ENCODE measurements at places on chromosomes 7 and 10.

DNA sequence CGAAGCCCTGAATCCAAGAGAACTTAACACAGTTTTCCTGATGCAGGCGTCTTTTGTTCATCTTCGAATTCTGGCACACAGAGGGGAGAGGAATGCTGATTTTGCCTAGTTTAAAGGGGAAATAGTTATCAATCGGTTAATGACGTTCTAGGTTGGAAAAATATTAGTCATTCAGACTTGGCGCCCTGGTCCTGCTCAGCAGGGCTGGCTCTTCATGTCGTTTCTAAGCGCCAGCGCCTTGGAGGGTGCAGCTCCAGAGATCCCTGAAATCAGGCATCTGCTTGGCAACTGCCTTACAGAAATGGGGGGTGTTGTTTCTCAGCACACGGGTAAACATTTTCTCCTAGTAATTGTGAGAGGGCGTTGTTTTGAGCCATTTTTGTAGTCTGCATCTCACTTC, 1.3 kb upstream of the PRTFDC1 start:
- no peak for DNase-seq

DNA sequence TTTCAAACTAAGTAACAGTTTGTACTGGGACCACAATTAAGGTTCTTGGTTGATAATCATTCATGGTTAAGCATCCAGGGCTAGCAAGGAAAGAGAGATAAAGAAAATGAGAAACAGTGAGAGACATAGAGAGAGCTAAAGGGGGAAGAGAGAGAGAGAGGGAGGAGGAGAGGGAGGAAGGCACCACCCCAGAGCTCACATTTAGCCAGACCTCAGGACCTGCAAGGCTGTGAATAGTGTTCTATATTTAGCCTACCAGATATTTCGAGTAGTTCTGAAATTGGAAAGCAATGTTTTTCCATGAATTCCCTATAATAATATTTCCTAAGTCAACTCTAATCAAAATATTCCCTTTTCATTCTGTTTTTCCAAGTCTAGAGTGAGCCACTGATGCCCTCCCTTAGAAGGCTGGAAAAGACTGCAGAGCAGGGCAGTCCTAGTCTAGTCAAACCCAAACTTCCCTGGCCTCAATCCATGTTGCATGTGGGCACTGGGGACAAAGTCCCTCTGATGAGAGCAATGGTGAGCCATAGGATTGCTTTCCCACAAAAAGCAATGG, 119.4 kb upstream of the INHBA start:
- DNase-seq = no peak

DNA sequence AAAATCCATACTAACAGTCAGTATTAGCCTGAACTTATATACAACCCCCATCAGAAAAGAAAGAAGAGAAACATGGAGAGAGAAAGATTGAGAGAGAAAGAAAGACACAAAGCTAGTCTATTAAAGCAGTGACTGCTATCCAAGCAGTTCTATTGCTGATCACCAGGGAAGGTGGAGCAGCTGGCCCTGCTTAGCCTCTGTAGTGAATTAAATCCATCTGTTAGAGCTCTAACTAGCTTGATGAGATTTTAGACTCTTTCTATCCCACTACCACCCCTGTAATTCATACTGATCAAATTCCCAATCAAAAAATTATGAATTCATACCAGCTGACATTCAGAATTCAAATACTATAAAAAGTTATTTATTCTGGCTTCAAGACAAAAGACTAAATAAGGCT, 486.0 kb upstream of the LRRN3 start:
- no peak for DNase-seq

DNA sequence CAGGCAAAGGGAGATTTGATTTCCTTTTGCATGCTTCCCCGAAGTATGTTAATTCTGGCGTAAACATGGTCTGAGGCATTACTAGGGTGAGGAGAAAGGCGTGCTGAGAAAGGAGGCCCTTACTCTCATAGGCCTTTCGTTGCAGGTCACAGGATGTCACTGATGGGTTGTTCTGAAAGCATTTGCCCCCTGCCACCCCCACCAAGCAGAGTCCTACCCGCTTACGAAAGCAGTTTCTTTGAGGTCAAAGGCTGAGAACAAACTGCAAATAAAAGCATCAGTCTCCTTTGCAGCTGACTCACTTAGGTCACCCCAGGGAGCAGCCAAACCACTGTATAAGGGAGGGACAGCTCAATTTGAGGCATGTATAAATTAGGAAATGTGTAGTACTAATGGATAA, 57.1 kb downstream of the BPGM start:
- no peak for DNase-seq

DNA sequence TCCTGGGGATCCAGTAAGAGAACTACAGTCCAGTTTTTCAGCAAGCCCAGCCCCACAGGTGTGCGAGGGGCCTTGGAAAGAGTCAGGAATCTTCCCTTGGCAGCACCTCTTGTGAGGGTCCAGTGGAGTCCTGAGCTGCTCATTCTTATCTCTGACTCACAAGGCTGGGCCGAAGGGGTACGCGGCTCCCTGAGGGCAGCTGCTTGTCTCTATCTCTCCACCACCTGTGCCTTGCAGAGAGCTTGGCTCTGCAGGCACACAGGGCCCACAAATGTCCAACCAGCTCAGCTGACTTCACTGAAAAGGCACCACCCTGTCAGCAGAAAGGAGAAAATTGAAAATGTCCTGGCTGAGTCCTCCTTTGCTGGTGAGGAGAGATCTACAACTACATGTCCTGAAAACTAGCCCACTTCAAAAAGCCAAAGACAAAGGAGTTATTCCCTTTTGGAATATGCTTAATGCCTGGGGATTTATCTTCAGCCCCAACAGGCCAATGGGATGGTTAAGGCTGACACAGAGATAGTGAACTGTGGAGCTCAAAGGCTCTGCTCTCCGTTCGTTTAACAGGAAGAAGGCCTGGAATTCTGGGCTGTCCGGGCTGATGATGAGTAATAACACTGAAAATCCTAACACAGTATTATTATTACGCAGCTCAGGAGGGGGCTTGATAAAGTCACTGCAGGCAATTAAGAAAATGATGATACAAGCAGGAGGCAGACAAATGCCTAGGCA, 23.4 kb downstream of the UROS start:
- no peak for DNase-seq

DNA sequence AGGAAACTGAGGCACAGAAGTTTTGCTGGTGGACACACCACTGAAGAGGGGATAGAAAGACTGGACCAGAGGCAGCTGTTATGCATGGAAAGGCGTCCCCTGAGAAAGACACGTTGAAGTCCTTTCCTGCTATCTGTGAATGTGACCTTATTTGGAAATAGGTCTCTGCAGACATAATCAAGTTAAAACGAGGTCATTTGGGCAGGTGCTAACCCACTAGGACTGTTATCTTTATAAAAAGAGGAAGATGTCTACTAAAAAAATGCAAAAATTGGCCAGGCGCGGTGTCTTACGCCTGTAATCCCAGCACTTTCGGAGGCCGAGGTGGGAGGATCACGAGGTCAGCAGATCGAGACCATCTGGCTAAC, 31.6 kb downstream of the ELMO1 start:
- no peak for DNase-seq

DNA sequence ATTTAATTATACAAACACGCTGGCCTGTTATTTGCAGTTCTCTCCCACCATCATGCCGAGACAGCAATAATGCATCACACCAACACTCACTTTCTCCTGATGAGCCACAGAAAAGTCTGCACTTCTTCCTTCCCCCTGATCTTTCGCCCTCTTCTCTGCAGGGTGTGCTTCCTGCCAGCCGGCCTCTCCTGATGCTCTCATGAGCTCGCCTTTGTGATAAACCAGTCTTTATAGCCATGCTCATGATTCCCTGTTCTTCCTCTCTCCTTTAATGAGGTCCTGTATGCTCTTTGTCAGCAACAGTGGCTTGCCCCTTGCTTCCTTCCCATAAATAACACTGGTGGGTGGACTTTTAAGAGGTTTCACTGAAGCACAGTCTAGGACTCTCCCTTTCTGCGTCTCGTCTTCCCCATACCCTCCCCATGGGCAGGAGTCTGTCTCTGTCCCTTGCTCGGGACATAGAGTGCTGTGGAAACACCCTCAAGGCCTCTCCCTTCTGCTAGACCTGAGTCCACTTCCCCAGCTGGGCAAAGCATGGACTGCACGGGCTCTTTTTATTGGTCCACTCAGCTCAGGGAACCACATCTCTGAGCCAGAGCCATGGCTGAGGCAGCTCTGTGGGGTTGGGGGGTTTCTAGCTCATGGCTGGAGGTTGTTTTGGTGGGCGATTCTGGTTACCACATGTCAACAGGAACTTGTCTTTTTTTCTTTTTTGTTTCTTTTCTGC, 133.9 kb downstream of the C10orf105 start:
- DNase-seq = no peak

DNA sequence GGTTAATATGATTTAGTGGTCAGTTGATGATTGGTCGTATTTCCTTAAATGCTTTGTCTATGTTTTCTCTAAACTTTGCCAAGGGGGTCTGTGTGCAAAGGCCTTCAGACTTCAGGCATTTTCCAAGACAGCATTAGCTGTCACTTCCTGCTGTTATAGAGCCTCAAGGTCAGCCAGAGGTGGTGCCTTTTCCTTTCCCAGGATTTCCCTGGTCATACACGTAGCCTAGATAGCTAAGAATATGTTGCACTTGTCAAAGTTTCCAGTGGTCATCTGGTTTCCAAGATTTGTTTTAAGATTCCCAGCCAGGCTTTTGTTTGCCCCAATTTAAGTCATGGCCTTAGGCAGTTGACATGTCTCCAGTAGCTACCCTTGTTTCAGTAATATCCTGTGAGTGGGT, 133.2 kb upstream of the IGFBP3 start:
- no peak for DNase-seq

GRCh38 chr10:33421789-33422462, 87.5 kb upstream of the NRP1 start:
- DNase-seq = no peak

DNA sequence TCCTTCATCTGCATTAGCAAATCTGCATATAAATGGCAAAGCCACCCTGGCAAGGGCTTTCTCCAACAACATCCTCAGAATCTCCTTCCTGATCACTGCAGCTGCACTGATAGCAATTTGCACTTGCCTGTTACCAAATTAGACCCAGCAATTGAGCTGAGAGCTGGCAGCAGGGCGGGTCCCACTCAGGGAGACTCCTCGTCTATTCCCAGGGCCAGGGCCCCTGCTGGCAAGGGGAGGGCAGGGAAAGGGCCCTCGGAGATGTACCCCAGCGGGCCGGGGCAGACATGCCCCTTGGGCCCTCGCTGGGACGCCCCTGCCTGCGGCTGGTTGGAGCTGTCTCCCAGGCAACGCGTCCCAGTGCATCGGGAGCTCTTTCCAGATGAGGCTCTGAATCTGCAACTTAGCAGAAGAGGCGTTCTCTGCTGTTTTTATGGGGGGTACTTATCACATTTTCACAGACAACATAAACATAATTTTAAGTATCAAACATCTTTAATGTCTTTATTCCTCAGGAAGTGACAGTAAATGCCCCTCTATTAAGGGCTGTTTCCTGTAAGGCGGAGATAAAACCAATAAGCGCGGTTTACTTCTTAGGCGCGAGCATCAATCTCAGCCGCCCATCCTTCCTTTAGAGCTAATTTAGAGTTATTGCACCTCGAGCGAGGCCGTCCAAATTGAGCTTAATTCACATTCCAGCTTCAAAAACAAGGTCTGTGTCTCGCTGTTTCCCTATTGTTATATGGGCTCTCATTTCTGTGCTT, 249.0 kb upstream of the PPP2R2D start:
- DNase-seq = no peak

DNA sequence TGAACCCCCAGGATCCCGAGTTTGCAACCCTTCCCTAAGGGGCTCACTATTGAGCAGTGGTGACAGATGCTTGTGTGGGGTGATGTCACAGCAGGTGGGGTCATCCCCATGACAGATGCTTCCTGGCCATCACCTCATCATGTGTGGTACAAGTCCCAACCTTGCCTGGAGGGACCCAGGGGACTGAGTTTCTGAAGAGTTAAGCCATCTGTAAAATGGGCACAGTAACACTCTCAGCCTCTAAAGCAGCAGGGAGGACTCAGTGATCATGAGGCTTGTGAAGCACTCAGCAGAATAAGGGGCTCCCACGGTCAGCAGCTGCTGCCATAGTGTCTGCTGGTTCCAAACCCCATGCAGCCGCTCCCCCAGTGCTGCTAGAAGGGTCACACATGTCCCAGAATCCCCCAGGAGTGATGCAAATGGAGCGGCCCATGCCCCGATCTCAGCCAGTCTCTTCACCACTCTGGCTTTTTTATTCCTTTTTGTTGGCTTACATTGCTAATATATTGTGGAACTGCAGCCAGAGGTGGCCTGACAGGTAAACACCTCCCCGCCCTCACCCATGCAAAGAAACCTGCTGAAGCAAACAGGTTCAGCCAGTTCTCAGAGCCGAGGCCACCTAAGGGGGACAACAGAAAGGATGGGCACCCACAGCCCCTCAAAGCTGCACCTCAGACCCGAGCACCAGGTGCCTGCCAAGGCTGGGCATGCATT, 102.1 kb upstream of the PDGFA start:
- no peak for DNase-seq

DNA sequence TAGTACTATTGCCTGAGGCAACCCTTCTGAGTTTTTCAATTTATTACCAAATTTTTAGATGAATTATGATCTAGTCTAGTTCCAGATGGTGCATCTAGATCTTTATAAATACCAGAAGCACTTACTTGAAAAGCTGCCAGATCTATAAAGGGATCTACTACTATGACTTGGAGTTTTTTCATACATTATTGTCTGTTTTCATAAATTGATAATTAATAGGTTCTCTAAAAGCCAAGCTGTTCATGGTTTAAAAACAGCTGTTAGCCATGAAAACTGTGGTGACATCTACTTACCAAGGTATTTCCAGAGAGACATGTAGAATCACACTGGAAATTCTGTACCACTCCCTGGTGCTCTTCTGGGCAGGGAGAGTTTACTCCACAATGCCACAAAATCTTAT, 786.5 kb upstream of the C7orf33 start:
- no peak for DNase-seq

DNA sequence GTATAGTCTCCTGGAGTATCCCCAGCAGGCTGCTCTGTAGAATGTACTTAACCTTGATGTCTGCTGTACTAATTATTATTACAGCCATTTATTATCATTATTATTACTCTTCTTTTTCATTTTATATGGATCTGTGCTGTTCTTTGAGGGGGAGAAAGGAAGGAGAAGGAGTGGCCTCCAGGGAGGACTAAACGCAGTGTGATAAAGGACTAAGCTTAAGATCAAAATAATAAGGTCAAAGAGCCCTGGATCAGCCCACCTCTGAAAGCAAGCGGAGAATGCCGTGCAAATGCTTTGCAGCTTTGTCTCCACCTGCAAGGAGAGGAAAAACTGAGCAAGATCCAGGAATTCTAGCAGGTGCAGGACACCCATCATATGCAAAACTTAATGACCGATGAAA, 65.3 kb downstream of the RELN start:
- no peak for DNase-seq

- DNase-seq = no peak
Observed at GRCh38 chr7:25521236-25521635, 292.9 kb upstream of the NPVF start.
